EH (cell line): ENCODE measurements at places on chromosomes 2 and 18.

DNA sequence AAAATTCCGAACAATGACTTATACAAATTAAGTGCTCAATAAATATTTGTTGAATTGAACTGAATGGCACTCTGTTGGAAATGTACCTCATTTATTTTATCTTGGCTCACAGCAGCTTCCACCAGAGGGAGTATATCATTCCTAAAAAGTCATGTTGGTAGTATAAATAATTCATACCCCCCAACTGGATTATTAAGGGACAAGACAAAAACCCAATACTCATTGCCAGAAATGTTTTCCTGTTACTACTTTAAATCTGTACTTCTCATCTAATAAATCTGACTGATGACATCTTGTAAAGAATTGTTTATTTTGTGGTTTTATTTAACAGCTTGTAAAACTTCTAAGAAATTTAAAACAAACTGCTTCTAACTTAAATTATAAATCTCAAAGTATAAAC, 163.9 kb downstream of the CDH2 start:
- peak; percentile 53 for DNase-seq

- DNase-seq, result no peak
These were observed 103.1 kb downstream of the SH3BP4 start for GRCh38 chr2:235054919-235055318.

DNA sequence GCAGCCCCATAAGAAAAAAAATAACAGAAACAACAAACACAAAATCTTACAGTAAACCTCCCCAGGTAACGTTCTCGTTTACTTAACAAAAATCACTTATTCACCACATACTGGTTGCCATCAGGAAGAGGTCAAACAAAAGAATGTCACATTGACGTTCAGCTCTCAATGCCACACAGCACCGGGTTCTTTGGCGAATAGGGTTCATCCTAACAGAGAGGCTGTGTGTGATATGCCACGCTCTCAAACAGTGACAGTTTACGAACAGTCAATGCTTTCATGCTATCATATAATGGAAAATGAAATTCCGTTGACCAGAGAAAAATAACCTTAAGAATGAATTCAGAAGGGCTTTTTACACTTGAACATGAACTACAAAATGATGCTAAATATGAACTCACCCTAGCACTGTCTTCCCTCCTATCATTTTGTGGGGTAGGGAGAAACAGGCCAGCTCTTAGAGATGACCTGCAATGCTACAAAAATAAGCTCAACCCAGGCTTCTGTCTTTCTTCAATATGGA, 2.0 kb downstream of the TMEM163 start:
- DNase-seq, result no peak

- DNase-seq, result no peak
These were observed 21.7 kb downstream of the ARHGAP28 start for GRCh38 chr18:6751222-6751621.
